NCI-H1694 treated with DMSO at 0.1 percent for 48 hours (cell line): ENCODE measurements at places on chromosomes 16 and 17.

DNA sequence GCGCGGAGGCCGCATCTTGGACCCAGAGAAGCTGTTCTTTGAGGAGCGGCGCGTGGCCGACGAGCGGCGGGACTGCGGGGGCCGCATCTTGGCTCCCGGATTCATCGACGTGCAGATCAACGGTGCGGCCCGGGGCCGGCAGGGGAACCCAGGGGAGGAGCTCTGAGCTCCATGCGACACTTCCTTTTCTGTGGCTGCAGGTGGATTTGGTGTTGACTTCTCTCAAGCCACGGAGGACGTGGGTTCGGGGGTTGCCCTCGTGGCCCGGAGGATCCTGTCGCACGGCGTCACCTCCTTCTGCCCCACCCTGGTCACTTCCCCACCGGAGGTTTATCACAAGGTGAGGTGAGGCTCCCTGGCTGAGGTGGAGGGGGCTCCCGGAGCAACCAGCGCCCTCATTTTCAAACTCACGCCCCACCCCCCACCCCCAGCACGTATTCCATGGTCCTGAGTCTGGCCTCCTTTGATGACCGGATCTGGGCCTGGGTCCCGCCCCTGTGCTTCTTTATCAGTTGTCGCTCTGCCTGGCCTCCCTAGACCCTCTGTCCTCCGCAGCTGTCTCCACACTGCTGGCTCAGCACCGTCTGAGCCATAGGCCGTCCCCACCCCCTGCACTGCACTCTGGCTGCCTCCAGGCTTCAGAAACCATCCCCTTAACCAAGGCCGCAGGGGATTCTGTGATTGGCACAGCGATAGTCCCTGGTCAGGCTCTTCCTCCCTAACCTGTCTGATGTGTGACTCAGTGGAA is 787 bp downstream of the AMDHD2 start:
- DNase-seq, result no peak

- DNase-seq, result no peak
Observed at GRCh38 chr16:88703486-88704309, 2.5 kb downstream of the RNF166 start.

- DNase-seq, result no peak
Observed at GRCh38 chr17:62987136-62987535, 21.1 kb downstream of the TANC2 start.

DNA sequence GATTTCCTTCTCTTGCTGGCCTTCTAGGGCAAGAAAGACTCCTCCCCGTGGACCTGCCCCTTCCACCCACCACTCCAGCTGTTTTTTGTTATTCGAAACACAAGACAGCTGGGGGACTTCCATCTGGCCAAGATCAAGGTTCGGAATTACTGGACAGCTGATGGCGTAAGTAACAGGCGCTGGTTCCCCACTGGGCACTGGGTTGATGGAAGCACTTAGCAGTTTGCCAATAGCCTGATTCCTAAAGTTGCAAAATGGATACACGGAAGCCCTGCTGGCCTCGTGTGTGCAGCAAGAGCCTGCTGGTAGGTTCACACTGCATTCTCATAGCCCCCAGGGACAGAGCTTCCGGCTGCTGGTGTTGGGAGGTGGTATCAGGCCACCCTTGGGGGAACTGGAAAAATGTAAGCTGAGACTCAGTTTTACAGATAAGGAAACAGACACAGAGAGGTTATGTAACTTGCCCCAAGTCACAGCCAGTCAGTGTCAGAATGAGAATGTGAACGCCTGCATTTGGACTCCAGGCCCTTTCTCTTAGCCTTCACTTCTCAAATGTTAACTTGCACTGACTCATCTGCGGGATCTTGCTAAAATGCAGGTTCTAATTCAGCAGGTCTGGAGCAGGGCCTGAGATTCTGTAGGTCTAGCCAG is 171.7 kb downstream of the KATNIP start:
- DNase-seq, result no peak

DNA sequence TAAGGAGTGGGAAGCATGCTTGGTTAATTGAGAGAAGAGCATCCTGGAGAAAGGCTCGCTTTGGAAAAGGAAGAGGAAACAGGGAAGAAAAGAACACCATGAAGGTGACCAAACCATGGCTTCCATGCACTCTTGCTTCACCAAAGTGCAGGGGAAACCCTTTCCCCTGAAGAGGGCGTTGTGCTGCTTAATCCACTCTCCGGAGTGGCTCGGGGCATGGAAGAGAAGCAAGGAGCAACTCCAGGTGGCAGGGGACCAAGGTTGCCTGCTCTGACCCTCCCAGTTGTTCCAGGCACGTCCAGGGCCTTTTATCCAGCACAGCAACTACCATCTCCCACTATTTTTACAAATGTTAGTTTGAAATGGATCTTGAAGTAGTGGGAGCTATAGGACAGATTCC is 108.1 kb downstream of the STX8 start:
- no peak for DNase-seq

DNA sequence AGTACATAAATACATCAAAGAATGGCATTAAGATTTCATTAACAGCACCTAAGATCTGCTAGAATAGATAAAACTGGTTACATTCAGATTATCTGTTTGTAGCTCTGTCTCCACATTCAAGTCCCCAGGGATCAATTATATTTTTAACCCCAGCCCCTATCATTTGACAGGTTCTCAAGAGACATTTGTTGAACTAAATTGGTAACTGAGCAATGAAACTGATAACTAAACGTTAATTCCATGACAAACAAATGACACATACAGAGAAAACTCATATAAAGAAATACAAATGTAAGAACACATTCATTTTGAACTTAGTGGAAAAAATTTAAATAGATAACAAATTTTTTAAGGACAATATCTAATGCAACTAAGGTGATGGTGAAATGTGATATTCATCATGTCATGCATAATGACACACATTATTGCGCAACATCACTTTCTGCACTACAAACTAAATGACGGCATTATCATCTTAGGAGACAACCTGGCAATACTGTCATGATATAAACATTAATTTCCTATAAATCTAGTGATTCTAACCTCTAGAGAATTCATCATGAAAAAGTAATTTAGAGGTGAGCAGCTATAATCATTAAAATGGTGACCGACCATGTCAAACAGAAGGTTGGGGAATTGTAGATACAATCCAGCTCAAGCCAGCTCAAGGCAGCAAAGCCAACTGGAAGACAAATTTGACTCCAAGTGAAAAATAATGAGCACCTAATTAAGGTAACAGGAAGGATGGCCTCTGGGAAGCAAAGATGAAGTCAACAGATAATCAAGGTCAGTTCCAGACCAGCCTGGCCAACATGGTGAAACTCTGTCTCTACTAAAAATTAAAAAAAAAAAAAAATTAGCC is 9.5 kb downstream of the ARHGAP17 start:
- DNase-seq, result no peak

DNA sequence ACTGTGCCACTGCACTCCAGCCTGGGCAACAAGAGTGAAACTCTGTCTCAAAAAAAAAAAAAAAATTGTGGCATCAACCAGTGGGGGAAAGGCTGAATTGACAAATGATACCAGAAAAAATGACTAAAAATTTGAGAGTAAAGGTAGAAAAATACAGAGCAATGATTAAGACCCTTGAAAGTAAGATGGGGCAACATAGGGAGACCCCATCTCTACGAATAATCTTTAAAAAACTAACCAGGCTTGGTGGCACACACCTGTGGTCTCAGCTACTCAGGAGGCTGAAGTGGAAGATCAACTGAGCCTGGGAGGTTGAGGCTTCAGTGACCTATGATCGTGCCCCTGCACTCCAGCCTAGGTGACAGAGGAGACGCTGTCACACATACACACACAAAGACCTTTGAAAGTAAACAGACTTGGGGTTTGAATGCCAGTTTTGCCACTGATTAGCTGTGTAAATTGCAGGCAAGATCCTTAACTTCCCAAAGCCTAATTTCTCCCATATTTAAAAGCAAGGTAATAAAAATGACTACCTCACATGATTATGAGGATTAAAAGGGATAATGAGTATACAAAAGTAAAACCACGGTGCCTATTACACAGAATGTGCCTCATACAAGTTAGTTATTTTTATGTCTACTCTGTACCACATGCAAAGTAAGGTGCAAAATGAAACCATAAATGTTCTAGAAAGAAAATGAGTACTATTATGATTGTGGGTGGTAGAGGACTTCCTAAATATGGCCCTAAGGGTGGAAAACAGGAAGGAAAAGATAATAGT is 21.7 kb upstream of the PAFAH1B1 start:
- DNase-seq, result no peak

DNA sequence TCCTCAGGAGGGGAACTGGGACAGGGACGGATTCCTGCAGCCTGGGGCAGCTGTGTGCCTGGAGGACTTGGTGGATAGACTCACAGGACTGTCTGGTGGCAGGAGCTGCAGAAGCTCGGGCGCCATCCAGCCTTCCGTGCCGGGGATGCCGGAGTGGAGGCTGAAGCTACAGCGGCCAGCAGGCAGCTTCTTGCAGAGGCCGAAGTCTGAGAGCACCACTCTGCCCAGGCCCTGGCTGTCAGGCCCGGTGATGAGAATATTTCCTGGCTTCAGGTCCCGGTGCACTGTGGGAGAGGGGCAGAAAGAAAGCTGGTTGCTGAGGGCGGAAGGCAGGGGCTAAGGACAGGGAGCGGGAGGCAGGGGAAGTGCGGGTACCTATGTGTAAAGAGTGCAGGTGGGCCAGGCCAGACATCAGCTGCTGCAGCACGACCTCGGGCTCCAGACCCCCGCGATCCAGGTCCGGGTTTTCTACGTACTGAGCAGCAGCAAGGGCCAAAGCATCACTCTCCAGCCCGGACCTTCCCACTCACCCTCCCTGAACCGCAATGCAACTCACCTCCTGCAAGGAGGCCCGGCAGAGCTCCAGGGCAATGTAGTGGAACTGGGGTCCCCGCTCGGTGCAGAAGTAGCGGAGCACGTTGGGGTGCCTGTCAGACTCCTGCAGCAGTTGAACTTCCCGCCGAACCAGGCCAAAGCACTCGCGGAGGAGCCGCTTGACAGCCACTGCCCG is 16.1 kb downstream of the PLK1 start:
- DNase-seq, result no peak

- DNase-seq, result no peak
Observed at GRCh38 chr16:72658888-72659717, 388.8 kb downstream of the ZFHX3 start.

DNA sequence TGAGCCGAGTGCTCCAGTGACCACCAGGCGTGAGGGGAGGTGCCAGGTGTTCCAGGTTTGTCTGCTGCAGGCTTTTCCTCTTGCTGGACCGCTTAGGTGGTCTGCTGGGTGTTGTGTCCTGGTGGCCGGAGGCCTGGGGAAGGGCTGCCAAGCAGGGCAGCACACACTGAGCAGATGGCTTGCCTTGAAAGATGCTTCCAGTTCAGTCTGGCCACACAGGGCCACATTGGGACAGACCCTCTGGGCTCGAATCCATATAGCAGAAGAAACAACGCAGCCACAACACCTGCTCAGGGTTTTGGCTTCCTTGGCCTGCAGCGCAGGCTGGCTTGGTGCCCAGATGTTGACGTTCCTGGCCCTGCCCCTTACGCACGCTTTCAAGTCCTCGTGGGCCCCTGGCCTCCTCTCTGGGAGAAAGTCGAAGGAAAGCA is 24.8 kb downstream of the GINS2 start:
- DNase-seq, result peak; percentile 69

DNA sequence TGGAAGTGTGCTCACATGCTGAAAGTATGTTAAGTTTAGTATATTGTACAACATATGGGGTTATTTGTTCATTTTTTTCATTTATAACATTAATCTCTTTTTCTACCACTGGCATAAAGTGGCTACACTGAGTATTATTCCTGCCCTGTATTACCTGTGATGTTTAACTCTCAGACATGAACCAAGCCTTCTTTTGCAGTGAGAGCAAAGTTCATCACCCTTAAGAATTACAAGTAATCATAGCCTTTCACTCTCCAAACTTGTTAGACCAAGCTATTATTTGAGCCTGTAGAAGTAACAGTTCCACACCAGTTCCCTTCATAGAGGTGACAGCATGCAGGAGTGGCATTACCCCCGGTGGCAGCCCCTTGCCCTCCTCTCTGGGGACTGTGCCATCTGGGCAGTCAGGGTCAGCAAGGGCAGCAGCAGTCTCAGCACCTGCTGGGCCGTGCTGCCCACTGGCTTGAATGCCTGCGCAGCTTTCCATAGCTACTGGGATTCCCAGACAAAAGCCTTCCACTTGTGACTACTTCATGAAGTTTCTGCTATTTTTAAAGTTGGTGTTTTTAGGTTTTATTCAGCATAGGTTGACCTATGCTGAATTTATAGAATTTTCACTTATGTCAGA is 71.3 kb downstream of the TMC6 start:
- no peak for DNase-seq

DNA sequence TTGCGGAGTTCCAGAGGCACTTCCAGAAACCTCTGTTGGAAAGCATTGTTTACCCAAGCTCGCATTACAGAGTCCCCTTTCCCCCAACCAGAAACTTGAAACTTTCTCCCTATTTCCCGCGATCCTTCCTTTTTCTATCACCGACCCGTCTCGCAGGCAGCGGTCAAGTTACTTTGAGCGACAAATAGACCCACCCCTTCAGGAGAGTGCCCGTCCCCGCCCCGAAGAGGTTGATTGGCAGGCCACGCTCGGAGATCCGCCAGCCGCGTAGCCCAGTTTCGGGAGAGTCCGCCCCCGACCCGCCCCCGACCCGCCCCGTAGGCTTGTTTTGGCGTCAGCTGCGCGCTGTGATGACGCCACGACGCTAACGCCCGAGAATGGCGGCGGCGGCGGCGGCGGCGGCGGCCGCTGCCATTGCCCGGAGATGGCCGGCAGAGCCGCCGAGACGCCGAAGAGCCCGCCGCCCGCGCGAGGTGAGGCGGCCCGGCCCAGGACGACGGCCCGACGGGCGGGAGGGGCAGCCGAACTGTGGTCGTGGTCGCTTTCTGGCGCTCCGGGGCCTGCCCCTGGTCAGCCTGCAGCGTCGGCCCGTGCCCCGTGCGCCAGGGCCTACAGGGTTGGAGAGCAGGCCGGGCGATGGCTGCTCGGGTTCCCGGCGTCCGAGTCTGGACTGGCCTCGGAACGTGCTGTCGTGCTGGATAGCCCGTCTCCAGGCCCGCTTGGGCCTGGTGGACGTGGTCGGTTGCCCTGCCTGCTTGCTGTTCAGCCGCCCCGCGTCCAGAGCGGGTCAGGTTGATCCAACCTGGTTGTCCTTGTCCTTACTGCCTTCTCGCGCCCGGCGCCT is at the start of gene PSKH1:
PSKH1 (plus strand) TSS at position 356 of the 844 bp plus-strand sequence. CDS start 15,496 bp downstream, outside the sequence.
- peak; percentile 86 for DNase-seq

GRCh38 chr17:8913879-8914278 is 46.4 kb upstream of the PIK3R6 start:
- no peak for DNase-seq

GRCh38 chr17:13550291-13550690 is 51.4 kb downstream of the HS3ST3A1 start:
- no peak for DNase-seq

DNA sequence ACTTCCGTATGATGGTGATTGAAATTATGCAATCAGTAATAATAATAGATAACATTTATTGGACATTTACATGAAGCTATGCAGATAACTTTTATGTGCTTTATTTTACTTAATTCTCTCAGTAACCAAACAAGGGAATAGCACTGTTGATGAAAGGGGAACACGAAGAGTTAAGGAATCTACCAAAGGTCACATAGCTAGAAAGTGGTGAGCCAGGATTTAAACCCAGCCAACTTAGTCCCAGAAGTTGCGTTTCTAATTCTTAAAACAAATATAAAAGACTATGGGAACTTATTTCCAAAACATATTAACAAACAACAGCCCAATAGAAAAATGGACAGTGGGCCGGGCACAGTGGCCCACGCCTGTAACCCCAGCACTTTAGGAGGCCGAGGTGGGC is 9.7 kb downstream of the SPNS3 start:
- DNase-seq, result no peak
